Activated T-cell treated with anti-CD3 and anti-CD28 coated beads for 4 hours (primary cell): ENCODE measurements at places on chromosomes 11 and 22.

- no peak for DNase-seq
Measured at GRCh38 chr22:46638601-46639431, 18.6 kb downstream of the GRAMD4 start.

GRCh38 chr11:133081730-133082452 lies 450.4 kb downstream of the OPCML start:
- DNase-seq: no peak

DNA sequence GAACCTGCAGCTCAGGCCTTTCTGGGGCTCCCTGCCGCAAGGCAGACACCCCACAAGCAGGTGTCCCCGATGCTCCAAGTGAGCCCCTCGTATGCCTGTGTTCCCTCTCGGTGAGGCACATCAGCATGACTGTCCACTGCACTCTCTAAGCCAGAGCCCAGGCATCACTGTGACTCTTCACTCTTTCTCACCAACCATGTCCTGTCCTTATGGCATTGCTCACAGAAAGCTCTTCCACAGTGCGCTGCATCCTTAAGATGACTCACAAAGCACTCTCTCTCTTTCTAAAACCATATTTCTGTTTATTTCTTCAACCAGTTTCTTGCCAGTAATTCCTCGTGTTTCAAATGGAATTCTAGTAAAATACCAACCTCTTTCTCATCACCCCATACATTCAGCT lies 18.1 kb downstream of the GAB4 start:
- no peak for DNase-seq

- DNase-seq: no peak
Measured at GRCh38 chr11:58745705-58746364, 14.1 kb upstream of the GLYAT start.

DNA sequence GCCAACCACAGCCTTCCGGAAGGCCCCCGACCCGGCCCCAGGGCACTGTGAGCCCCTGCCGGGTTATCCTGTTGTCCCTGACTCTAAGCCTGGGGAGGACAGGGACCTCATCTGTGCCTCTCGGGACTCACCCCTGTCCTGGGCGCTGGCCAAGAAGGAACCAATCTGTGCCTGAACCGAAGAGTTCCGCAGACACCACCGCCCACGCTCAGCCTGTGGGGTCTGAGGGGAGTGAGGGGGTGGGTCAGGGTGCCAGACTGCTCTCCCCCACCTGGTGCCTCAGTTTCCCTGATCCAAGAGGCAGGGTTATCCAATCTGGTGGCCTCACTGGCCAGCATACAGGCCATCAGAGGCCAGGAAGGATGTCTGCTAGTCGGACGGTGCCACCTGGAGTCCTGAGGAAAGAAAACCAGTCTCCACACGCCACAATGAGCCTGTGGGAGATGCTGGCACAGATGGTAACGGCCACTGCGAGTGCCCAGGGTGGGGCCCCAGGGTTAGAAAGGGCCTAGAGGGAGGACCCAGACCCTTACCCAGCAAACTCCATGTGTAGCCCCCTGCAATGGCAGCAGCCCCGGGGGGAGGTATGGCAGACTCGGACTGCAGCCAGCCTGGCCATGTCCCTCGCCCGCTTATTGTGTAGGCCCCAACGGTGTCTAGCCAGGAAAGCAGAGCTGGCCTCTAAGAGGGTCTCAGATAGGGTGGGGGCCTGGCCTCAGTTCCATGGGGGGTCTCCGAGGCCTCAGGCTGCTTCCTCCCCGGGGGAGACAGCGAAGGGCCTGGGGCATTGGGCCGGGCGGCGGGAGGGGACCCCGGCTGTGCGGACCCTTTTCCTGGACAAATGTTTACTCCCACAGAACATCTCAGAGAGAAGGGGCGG lies 827 bp upstream of the TNNT3 start:
- no peak for DNase-seq

DNA sequence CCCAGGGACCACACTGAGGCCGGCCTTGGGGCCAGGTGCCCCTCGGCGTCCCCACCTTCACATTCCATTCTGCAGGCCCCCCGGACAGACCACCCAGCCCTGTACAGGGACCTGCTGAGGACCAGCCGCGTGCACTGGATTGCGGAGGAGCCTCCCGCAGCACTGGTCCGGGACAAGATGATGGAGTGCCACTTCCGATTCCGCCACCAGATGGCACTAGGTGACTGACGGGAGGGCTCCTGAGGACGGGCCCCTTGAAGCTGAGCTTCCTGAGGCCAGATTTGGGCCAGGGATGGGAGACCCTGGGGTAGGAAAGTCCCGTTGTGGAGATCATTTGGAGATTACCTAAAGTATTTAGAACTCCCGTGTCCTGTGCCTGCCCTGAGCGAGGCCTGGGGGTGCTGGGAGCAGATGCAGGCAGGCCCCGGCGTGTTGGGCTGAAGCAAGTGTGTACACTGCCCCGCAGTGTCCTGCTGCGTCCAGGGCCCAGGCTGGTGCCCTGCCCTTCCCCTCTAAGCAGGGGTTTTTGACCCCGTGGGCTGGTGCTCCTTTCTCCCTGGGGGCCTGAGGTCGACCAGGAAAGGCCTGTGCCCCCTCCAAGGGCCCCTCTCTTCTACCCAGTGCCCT lies 20.0 kb downstream of the TRMU start:
- DNase-seq: peak; percentile 55

DNA sequence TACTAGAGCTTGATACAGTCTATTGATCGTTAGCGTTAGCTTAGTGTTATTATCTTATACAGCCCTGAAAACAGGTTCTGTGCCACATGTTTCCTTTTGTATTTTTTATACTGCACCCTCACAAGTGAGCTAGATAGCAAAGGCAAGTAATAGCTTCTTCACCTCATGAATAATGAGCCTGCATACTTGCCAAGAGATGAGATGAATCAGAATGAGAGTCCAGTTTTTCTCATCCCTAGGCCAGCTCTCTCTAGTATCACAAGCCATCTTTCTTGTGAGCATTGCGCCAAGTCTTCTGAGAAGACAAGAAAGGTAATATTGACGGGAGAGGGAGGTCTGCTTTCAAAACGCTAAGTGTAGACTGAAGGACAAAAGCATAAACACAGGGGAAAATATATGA lies 8.7 kb upstream of the CARD18 start:
- DNase-seq: no peak

DNA sequence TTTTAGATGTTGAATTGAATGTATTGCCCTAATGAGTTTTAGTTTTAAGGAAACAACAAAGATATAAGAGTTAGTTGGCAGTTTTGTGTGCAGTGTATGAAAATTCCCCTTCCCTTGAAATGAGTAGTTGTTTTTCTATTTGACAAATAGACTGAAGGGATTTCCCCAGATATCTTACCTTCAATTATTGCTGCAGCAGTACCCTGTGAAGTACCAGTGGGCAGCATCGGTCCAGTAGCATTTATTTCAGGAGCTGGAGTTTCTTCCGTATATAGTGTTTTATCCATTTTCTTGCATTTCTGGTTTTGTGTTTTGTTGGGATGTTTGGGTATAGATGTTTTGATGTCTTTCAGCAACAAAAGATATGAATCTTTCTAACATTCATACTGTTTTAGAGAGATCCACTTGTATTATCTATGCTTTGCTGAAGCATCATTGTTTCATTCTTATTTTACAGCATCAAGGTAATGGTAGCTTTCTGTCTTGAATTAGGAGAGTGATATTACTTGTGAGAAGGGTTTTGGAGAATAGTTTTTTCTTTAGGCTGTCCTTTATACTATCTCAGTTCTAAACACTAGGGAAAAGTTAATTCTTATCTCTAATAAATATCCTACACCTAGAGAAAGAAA lies 7.4 kb downstream of the KMT2A start:
- no peak for DNase-seq

- DNase-seq: peak; percentile 86
Measured at GRCh38 chr11:111870886-111871692, at the start of gene ALG9. Gene ALG9 (minus strand): TSS chr11:111871581. CDS start chr11:111871482, 99 bp downstream.

DNA sequence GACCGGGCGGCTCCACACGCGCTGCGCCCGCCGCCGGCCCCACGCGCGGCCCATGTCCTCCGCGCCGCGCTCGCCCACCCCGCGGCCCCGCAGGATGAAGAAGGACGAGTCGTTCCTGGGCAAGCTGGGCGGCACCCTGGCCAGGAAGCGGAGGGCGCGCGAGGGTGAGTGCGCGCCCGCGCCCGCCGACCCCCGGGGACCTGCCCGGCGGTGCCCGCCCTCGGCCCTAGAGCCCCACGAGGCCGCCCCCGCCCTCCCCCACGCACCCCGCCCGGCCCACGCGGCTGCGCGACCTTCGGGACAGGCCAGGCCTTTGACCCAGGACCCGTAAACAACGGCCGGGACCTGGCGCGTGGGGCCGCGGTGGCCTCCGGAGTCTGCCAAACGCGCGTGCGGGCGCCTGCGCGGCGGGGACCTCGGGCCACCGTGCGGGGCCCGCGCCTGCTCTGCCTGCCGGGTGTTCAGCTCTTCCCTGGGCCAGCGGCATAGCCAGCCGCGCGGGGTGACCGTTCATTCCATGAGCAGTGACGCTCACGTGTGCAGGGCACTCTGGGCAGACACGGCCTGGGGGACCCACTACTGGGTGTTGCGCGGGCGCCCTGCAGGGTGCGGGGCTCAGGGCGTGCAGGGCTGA lies at the start of gene PARVB:
Gene PARVB (plus strand): TSS at position 15 of the 634 bp plus-strand sequence. CDS start 38 bp downstream, at position 53.
- DNase-seq: no peak

- no peak for DNase-seq
Measured at GRCh38 chr22:40412441-40412840, 42.0 kb downstream of the SGSM3 start.
